NCI-H187 (cell line): ENCODE measurements at places on chromosomes 4 and X.

DNA sequence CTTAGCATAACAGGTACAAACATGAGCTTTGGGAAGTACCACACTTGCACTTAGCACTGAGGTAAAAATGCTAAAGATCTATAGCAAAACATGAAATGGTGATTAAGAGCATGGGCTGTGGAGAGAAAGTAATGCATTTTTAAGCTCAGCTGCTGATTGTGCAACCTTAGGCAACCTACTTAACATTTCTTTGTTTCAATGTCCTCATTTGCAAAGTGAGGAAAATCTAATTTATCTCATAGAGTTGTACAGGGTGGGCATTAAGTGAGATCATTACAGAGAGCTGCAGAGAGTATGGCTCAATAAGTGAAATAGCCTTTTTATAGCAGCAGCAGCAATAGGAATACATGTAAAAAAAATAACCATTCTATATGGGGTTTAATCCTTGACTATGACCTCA is 87.0 kb downstream of the PAK3 start:
- DNase-seq: no peak

GRCh38 chr4:121597346-121597934 is 99.3 kb downstream of the ANXA5 start:
- DNase-seq: no peak

DNA sequence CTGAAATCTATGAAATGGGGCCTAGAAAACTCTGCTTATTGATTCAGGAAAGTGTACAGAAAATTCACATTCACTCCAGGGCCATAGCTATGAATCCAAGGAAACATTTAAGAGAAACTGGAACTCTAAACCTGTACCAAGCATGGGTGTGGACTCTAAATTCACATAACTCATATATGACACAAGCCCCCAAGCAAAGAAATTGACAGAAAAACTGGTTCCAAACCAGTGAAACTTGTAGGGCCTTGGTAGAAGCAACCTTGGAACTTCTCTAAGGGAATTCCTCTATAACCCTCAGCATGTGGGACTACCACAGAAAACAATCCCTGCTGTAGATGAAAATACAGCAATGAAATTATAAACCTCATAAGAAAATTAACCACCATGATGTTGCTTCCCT is 106.6 kb upstream of the NRK start:
- no peak for DNase-seq

DNA sequence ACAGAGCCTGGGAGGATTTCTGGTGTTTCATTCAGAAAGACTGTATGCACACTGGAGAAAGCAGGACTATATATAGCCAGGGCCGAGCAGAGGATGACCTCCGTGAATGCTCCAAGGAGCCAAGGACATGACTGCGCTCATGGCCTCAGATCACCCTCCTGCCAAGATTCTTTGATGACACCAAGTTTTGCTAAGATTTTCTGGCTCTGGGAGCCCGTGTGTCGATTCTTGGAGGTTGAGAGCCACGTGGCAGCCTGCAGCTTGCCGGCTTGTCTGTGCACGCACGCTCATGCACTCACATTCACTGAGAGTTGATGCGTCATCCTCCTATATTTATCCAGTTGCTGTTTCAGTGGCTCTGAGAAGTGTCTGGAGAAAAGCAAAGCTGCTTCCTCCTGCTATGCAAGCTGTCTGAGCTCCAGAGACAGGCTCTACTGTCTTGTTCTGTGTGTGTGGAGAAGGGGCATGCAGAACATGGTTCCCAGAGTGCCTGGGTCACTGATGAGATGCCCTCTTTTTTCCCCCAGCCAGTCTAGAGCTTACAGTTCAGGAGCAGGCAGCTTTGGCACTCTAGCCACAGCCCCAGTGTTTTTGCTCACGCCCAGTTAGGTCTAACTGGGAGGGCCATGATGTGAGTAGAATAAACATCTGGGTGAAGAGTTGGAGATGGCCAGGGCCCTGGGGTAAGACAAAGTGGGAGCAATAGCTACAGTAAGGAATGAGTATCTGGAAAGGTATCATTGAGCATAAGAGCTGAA is 64.9 kb upstream of the SCOC start:
- DNase-seq: no peak

GRCh38 chr4:77815636-77816035 is 3.5 kb downstream of the CNOT6L start:
- no peak for DNase-seq

- DNase-seq: no peak
These were observed 99.4 kb upstream of the ATXN3L start for GRCh38 chrX:13419276-13419675.

DNA sequence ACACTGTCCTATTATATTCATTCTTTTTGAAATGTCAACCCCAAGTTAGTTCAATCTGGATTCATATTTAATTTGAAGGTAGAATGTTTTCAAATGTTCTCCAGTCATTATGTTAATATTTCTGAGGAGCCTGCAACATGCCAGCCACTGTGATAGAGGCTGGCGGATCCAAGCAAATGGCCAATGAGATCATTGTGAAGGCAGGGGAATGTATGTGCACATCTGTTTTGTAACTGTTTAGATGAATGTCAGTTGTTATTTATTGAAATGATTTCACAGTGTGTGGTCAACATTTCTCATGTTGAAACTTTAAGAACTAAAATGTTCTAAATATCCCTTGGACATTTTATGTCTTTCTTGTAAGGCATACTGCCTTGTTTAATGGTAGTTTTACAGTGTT is 1.6 kb downstream of the CXCL1 start:
- no peak for DNase-seq

DNA sequence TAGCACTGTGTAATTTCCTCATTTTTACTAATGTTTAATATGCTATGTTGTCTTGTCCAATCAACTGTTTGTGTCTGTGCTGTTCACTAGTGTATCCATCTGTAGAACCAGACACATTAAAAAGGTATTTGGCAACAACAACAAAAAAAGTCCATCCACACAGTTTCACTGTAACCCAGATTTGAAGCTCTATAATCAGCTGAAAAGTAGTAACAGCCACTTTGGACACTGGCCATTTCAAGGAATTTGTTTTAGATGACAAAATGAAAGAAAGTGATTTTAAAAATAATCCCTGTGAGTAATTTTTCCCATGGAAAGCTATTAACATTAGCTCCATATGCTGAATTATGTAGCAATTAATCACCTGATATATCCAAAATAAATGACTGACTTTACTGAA is 2.2 kb upstream of the FBXL5 start:
- no peak for DNase-seq

DNA sequence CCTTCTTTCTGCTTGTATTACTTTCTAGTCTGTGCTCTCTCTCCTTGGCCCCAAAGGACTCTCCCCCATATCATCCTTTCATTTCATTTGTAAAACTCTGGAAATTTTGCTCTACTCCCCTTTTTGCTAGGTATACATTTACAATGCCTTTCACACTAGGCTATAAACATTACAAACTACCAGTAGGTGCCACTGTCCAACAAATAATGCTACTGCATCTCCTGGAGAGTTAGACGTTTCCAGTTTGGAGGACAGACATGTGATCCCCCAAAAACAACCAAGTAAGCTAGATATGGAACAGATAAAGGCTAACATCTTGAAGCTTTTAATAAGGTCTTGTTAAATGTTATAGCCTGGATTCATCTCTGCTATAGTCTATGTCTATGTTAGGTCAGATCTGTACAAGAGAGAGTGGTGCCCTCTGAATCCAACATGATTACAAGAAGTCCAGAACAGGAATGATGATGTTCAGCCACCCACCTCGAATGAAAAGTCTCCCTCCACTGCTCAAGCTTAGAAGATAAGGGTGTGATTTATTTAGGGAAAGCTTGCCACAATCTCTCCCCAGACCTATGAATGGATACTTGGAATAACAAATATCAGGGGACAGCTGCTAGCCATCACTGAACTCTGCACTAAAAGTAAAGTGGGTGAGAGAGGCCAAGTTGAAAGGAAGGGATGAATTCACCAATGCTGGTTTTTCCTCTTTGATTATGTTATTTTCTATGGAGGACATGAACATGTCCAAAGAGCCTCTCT is 14.3 kb downstream of the CBR4 start:
- no peak for DNase-seq

GRCh38 chr4:37058826-37059225 is 185.7 kb upstream of the NWD2 start:
- DNase-seq: no peak

DNA sequence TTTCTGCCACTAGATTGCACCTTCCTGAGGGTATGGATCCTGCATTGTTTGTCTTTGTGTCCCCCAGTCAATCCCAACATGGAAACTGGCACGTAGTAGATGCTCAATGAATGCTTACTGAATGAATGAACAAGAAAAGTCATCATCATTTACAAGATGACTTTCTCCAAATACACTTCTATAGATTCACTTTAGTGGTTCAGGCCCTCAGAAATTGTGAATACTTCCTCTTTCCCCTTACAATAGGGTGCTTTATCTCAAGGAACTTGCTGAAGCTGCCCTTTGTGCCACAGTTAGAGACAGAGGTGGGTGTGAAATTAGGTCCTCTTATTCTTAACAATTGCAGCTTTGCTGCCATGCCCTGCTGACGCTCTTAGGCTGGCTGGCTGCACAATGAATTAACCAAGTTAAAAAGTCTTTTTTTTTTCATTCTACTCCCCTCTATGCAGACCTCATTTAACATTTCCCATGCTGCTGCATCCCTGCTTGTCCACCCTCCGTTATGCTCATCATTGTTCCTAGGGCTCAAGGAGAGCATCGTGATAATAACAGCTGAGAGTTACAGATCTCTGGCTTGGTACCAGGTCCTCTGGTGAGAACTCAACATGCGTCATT is 108.0 kb upstream of the ZNF518B start:
- no peak for DNase-seq
